ENCODE measurements at places on chromosomes 2 and 18.

GRCh38 chr2:58930537-58930936 is 689.4 kb upstream of the FANCL start:
- no peak overlapping the region for H3K27ac ChIP-seq
- H3K27me3 ChIP-seq = no peaks in the 10 kb centered on the region
- no peak for DNase-seq
- H3K36me3 ChIP-seq = no peaks in the 10 kb centered on the region
- no peaks in the 10 kb centered on the region for H3K4me1 ChIP-seq
- no peak overlapping the region for H3K4me3 ChIP-seq

DNA sequence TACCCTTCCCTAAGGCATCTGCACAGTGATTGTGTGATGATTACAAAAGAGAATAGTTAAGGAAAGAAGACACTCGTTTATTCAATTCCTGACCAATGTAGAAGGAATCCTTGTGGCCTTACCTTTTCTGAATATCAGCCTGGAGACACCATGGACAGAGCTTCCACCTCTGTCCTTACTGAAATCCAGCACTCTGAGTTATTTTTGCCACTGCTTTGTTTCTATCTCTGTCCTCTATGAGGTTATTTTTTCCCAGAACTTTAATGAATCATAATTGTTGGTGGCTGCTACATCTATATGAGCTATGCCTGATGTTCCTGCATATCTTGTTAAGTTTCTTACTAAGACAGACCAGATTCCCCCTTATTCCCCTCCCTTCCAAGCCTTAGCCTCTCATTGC is 275.1 kb downstream of the SETBP1 start:
- no peaks in the 10 kb centered on the region for H3K27me3 ChIP-seq
- H3K4me1 ChIP-seq = no peaks in the 10 kb centered on the region
- no peak overlapping the region for H3K27ac ChIP-seq

DNA sequence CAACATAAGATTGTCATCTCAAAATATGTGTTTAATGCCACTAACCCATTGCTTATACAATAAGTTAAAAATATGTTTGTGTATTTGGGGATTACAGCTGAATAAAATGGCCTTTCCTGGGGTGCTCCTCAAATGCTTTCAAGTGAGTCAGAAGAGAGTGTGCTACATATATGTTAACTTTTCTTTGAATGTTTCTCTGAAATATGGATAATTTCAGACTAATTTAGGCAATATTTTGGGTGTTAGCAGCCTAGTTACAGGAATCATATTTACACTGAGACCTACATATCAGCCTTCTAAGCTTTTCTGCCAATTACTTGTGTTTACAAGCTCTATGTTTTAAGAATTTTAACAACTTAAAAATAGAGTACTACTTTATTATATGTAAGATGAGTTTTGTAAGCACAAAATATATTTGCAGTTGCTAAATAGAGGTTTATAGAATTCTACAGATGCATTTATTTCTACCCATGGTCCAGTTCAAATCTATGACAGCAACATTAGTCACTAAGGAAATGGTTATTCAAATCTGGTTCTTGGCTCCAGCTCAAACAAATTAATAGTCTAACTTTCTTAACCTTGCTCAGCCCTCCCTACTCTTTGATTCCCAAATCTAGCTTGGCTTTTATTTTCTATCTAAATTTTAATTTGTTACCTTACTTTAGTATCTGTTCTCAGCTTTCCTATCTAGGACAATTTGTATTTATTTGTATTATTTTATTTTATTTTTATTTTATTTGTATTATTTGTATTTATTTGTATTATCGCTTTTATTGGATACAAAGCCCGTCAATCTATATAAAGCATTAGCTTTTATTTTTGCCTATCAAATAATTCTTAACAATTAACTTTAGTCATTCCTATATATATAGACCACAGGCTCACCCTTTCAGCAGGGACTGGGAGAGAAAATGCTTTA is 48.9 kb downstream of the FSIP2 start:
- H3K36me3 ChIP-seq = no peaks in the 10 kb centered on the region
- no peak overlapping the region for H3K27ac ChIP-seq
- no peak for DNase-seq

GRCh38 chr18:23878336-23878900 is 136.1 kb upstream of the TTC39C start:
- no peaks in the 10 kb centered on the region for H3K36me3 ChIP-seq
- H3K4me3 ChIP-seq = no peak overlapping the region
- H3K4me1 ChIP-seq = no peaks in the 10 kb centered on the region
- no peaks in the 10 kb centered on the region for H3K27me3 ChIP-seq

- H3K4me3 ChIP-seq = no peak overlapping the region
- no peak overlapping the region for H3K27ac ChIP-seq
- H3K27me3 ChIP-seq = no peaks in the 10 kb centered on the region
- DNase-seq = no peak
- no peaks in the 10 kb centered on the region for H3K4me1 ChIP-seq
Measured at GRCh38 chr2:235749121-235749770, 255.4 kb downstream of the AGAP1 start.

DNA sequence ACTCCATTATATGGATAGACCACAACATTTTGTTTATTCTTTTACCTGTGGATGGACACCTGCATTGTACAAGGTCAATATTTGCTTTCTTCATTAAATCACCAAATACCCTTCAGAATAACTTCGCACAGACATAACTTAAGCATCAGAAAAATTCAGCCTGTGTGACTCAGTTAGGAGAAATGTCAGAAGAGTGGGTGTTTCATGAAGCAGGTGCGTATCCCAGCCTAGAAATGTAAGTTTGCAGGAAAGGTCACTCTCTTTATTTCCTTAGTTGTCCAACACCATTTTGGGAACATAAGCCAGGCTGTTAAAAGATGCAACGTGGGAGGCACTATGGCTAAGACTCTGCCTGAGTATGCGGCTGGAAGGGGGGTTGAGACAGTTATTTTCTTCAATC is 48.6 kb upstream of the FHL2 start:
- no peaks in the 10 kb centered on the region for H3K36me3 ChIP-seq
- H3K27me3 ChIP-seq = no peaks in the 10 kb centered on the region
- peak overlapping the region; percentile 98 for H3K27ac ChIP-seq
- DNase-seq = no peak
- H3K4me3 ChIP-seq = no peak overlapping the region

DNA sequence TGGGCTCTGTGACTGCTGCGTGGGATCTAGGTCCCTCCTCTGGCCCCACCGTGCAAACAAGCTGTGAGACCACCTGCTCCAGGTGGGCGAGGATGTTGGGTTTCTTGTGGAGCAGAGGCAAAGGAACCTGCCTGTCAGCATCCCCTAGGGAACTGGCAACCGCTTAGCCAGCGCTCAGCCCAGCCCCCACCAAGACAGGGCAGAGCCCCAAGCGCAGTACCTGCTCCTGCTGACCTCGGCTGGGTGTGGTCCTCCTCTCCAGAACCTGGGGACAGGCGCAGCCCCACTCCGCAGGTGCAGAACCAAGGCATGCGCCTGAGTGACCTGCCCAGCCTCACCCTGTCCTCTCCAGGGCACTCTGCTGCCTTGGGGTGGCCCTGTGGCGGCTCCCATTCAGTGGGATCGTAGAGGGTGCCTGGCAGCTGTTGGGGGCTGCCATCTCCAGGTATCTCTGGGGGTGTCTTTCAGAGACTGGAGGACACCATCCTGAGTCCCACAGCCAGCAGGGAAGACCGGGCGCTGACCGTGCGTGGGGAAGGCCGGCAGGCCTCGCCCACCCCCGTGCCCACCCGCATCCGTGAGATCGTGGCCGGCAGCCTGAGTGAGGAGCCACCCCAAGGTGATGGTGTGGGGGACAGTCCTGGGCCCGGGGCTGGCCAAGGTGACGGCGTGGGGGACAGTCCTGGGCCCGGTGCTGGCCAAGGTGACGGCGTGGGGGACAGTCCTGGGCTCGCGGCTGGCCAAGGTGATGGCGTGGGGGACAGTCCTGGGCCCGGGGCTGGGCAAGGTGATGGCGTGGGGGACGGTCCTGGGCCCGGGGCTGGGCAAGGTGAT is 12.3 kb downstream of the CROCC2 start:
- no peak overlapping the region for H3K27ac ChIP-seq
- H3K36me3 ChIP-seq = no peaks in the 10 kb centered on the region
- H3K4me3 ChIP-seq = no peak overlapping the region
- no peaks in the 10 kb centered on the region for H3K27me3 ChIP-seq
- DNase-seq = no peak

DNA sequence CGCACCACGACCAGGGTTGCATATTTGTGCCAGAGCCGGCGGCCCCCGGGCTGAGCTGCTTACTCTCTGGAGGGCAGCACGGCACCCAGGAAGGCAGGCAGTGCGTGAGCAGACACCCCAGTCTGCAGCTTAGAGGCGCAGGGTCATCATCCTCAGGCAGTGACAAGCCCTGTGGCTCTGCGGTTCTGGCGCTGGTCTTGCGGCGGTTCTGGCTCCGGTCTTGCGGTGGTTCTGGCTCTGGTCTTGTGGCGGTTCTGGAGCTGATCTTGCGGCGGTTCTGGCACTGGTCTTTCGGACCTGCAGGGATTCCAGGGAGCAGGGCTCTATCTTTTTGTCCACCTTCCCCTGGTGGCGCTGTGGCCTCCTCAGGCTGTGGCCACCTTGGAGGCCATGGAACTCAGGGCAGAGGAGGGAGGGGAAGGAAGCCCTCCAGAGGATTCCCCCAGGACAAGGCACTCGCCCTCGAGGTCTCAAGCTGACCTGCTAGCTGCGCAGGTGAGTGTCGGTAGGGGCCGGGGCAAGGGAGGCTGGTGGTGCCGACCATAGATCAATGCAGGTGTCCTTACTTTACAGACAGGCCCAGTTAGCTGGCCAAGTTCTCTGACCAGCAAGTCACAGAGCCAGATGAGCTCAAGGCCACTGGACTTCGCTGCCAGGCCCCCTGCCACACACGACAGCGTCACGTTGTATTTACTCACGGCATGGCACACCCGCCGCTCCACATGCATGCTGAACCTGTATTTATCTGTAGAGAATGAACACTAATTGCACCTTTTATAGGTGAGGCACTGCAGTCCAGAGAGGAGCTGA is 14.9 kb downstream of the ESPNL start:
- no peaks in the 10 kb centered on the region for H3K27me3 ChIP-seq
- H3K36me3 ChIP-seq = no peaks in the 10 kb centered on the region
- H3K4me3 ChIP-seq = no peak overlapping the region

- H3K36me3 ChIP-seq = no peaks in the 10 kb centered on the region
- H3K4me3 ChIP-seq = no peak overlapping the region
- H3K27me3 ChIP-seq = no peaks in the 10 kb centered on the region
- peak; percentile 2 for DNase-seq
- H3K4me1 ChIP-seq = no peaks in the 10 kb centered on the region
- H3K27ac ChIP-seq = no peak overlapping the region
Measured at GRCh38 chr18:46632401-46633071, 24.5 kb downstream of the LOXHD1 start.

GRCh38 chr2:78132391-78133370 is 610.5 kb upstream of the LRRTM4 start:
- H3K36me3 ChIP-seq = no peaks in the 10 kb centered on the region
- no peak overlapping the region for H3K27ac ChIP-seq
- no peaks in the 10 kb centered on the region for H3K4me1 ChIP-seq
- no peak overlapping the region for H3K4me3 ChIP-seq

DNA sequence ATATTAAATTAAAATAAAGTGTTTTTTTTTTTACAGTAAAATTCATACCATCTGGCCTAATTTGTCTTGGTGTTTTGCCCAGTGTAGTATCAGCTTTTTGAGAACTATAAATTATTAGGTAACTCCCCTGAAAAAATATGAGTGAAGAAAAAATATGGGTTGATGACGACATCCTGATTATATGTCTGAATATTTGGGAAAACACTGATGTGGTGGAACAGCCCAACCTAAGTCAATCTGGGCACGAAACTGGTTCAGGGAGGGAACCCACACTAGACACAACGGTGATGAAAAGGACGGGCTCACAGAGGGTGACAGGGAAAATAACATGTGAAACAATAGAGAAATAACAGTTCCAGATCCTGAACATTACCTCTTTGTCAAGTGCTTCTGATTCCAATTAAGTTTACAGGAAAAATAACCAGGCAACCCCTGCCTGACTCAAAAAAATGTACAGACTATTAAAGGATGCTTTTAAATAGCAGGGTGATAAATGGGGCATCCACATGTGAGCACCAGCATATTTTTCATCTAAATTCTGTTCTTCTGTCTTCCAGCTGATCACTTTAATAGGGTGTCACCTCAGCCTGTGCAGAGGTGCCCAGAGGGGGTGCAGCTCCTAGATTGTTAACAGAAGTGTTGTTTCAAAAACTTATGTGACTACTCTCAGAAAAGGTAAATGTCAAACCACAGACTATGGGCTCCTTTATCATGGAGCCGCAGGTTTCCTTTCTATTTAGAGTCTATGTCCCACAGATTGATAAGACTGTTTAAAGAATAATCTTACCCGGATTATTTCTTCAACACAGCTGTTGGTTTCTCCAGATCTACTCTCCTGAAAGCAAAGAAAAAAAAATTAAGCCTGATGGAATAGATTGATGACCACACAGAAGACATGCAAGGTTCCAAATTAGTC is 305.4 kb downstream of the AFF3 start:
- no peak for DNase-seq
- no peaks in the 10 kb centered on the region for H3K36me3 ChIP-seq
- no peak overlapping the region for H3K27ac ChIP-seq
- H3K27me3 ChIP-seq = peaks cover 3% of the 10 kb centered on the region
- H3K4me1 ChIP-seq = no peaks in the 10 kb centered on the region
- no peak overlapping the region for H3K4me3 ChIP-seq

- H3K4me1 ChIP-seq = no peaks in the 10 kb centered on the region
- no peak overlapping the region for H3K4me3 ChIP-seq
- no peaks in the 10 kb centered on the region for H3K36me3 ChIP-seq
- no peak for DNase-seq
- H3K27me3 ChIP-seq = no peaks in the 10 kb centered on the region
Measured at GRCh38 chr2:172361360-172361759, 66.0 kb upstream of the ITGA6 start.

GRCh38 chr18:59093668-59094067 is 46.0 kb upstream of the SEC11C start:
- no peak overlapping the region for H3K27ac ChIP-seq
- no peaks in the 10 kb centered on the region for H3K36me3 ChIP-seq
- H3K4me1 ChIP-seq = no peaks in the 10 kb centered on the region

DNA sequence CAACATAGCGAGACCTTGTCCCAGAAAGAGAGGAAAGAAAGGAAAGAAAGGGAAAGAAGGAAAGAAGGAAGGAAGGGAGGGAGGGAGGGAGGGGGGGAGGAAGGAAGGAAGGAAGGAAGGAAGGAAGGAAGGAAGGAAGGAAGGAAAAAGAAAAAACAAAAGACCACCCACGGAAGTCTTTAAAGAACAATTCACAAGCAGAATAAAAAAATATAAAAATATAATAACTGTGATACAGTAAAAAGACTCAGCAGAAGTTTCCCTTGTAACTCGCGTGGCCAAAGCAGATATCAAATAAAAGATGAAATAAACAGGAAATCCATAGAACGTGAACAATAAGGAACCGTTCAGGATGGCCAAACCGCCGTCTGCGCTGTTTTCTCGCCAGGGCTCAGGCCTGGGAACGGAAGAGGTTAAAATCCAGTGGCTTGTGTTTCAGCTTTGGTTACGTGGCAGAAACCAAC is 1.2 kb upstream of the SLC1A4 start:
- H3K27ac ChIP-seq = peak overlapping the region; percentile 69
- no peak for DNase-seq
- no peaks in the 10 kb centered on the region for H3K4me1 ChIP-seq
- H3K27me3 ChIP-seq = no peaks in the 10 kb centered on the region
- no peaks in the 10 kb centered on the region for H3K36me3 ChIP-seq
